CD4-positive, alpha-beta T cell treated with Interleukin-4 for 1 hour (primary cell): ENCODE measurements at places on chromosomes 1 and 21.

DNA sequence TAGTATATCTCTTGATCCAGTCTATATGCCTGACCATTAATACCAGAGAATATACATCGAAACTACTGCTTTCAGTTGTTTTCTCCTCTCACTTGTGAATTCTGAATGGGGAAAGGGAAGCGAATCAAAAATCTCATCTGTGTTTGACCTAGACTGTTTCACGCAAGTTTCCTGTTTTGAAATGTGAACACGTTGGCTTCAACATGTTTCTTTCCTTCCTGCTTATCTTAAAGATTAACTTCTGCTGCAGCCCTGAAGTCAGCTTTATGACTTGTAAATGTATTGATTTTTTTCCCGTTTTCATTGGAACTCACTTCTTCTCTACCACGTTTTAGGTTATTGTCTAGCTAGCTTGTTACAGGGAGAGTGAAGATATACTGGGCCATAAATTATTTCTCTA, 49.9 kb downstream of the SNX27 start:
- no peak for DNase-seq

- DNase-seq = no peak
Measured at GRCh38 chr1:11053758-11054137, 6.1 kb downstream of the SRM start.

- no peak for DNase-seq
Measured at GRCh38 chr1:234745844-234746797, 136.1 kb upstream of the IRF2BP2 start.

DNA sequence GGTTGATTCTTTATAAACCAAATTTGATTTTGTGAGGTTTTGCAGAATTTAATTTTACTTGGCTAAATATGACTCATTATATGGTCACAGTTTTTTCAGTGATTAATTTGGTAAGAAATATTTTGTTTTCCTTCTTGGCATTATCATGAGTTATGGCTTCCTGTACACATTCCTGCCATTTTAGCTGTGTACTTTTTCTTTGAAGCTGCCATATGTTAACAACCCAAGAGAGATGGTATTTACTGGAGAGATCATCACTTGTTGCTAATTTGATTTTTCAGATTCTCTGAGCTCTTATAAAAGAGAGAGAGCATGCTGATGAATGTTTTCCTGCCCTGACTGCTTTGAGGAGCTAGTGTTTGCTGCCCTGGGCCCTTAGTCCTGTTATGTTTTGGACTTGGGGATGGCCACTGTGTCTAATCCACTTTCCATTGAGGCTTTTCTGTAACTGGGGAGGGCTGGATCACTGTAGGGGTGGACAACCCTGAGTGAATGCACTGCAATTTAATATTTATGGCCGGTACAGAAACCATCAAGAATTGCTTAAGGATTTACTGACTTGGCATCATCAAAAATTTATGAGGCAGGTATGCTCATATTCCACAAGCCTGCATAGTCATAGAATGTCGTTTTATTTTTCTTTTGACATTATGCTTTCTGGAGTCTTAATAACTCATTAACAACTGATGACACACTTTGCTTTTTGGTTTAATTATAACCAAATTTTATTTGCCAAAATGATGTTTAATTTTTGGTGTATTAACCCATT, 200.9 kb downstream of the DISC1 start:
- no peak for DNase-seq

GRCh38 chr1:53412285-53413174, 46.7 kb upstream of the DMRTB1 start:
- DNase-seq = no peak

DNA sequence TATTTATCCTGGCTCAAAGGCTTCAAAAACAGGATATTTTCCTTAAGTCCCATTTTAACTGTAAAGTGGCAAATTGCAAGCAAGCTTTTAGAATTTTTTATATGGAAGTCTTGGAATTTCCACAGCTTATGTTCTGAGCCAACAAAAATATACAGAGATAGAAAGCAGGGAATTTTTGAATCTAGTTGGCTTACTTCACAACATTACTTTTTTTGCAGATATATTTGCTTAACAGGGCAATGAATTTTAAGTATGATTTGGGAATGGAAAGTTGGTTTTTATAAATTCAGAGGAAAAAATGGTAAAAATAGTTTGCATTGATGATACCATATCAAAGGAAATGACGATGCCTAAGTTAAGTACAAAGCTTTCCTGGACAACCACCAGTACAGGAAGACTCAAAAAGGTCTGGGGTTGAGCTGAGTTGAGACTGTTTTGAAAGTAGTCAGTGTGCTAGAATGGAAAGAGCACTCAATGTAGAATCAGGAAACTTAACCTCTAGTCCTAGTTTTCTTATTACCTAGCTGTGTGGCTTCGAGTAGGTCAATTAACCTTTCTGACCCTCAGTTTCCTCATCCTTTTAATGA, 11.0 kb upstream of the VCAM1 start:
- DNase-seq = no peak

DNA sequence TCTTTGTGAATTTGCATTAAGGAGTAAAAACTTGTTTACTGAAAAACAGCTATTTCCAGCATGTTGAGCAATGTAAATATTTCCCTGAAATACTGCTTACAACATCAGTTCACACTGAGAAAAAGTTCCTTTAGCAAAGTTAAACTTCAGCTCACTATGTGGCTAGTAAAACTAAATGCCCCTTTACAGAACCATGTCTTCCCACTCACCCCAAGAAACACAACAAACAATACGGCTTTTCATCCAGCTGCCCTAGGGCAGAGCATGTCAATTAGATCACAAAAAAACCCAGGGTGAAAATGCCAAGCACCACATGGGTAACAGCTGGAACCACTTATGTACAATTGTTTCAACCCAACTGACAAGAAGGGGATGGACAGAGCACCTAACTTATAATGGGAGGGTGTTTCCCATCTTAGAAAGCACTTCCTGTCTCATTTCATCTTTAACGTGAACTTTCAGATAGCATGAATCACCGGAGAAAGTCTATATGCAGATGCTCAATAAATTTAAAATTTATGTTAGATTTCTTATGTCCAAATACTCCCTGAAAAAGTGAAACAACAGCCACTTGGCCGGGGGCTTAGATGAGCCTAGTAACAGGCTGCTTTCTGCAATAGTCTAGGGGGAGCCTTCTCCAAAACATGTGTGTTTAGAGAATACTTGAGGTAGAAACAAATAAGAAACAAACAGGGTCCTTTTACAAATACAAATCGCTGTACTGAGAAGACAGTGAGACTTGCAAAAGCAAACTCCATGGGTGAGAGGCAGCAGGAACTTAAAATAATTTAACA, 6.6 kb downstream of the NID1 start:
- DNase-seq = no peak

GRCh38 chr1:230381049-230381467, 45.1 kb downstream of the PGBD5 start:
- no peak for DNase-seq

- DNase-seq = no peak
Measured at GRCh38 chr21:22263890-22264289, 1265.7 kb downstream of the NCAM2 start.

DNA sequence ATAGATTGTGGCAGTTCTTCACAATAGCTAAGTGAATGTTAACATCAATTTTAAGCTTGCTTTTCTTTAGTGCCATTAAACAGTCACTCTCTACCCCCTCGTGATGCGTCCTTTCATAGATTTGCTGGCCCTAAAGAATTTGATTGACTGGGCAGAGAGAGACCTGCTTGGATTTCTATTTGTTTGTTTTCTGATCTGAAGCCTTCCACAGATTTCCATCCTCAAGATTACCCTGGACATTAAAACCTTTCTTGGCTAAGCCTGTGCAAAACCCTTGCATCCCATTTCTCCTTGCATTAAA, 17.8 kb downstream of the C1orf21 start:
- DNase-seq = no peak

DNA sequence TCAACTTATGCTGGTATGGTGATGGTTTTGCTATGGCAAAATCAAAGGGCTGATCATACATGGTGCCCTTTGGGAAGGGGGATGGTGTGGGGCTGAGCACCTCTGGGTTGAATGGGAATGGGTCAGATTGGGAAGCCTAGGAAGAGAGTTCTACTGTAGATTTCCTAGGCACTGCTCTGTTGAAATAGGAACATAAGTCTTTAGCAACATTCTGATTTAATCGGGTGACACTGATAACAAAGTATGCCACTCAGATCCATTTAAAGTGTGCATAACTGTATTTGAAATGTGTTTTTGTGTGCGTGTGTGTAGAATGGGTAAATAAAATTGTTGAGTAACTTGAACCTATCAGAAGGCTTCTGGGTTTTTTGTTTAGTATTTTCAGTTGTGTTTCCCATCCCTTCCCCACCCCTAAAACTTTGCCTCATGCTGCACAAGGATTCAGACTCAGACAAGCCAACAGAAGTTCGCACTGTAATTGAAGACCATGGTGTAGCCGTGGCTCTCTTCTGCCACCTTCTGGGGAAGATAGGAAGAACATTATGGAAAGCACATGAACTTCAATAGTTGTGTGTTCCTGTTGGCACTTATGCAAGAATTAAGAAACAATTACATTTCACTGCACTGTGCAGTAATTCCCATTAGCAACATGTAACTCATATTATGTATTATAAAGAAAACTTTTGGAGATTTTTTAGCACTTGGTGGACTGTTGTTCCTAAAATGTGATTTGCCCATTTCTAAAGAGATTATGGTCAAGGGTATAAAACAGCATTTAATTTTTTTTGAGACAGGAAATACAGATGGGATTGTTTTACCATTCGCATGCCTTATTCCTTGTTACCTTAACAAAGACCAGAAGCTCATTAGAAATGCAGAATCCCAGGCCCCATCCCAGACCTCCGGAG, 10.9 kb upstream of the C4BPB start:
- peak; percentile 82 for DNase-seq

DNA sequence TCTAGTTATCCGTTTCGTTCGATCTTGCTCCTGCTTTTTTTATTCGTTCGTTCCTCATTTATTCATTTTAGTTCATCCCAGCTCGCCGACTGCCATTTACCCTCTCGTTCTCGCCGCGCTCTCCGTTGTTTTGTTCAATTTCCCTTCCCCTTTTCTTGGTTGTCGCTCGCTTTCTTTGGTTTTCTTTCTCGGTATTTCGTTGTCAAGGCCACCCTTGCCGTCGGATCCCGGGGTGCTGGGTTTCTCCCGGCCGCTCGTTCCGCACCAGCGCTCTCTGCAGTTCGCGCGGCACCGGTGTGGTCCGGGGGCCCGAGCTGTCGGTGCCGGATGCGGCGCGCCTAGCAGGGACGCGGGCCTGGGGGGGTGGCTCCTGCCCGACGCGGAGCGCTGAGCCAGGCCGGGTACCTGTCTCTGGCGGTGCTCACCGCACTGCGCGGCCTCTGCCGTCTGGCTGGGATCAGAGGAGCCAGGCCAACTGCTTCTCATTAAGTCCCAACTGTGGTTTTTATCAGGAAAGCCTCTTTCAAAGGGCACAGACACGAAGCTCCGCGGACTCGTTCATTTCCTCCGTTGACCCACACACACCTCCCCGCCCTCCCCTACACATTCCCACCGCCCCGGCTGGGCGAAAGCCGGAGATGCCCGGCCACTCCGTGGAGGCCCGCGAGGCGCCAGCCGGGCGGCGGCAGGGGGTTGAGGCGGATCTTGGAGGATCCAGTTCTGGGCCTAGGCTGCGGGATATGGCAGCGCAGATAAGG, 1.6 kb downstream of the ALX3 start:
- DNase-seq = peak; percentile 20

GRCh38 chr1:206769304-206769731, 1.3 kb upstream of the IL19 start:
- peak; percentile 57 for DNase-seq

GRCh38 chr1:83802023-83802422, 196.9 kb downstream of the TTLL7 start:
- no peak for DNase-seq

DNA sequence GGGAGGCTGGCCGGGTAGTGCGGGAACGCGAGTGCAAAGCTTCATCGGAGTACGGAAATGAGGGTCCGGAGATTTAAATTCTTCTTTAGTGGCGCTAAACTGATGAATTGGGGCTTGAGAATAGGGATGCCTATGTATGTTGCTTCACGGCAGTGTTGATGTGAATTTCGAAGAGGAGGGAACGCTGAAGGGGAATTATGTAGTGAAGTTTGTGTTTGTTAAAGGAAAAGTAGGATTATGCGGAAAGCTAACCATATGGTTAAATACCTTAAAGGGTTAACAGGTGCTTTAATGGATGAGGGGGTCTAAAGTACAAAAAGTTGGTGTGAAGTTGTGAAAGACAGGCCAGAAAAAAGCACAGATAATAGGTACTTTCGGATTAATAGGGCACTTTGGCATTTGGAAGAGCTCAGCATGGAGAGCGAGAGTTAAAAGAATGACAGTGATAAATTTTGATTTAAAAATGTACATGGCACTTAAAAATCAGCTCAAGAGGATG, 1.4 kb downstream of the HS2ST1 start:
- DNase-seq = no peak

GRCh38 chr1:167829868-167830267, 84.1 kb downstream of the ADCY10 start:
- no peak for DNase-seq

- DNase-seq = no peak
Measured at GRCh38 chr1:57897581-57897980, 473.7 kb upstream of the DAB1 start.
